Kidney (tissue), 22 donors: ENCODE measurements at places on chromosomes 3 and 15.

DNA sequence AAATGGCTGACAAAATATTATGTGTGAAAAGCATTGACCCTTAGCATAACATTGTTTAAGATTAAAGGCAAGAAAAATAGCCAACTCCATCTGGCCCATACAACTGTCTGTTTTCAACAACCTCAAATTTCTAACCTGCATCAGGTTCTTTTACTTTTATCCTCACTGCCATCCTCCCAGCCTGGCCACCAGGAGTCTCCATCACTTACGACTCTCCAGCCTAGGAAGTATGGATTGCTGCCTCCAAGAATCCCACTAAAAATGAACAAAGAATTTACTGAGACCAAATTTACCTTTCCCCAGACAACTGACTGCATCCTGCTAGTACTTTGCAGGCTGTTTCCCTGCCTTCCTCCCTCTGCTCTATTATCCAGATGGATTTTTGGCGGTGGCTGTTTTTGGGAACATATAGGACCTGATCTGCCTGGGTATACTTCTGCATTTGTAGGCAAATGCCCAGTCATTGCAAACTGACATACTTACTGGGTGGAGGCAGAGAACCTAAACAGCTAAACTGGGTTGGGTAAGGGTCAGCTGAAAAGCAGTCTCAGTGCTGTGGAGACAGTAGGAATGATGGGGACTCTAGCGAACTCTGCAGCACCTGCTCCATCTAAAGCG, 144.2 kb downstream of the GHSR start:
- no peak for DNase-seq

DNA sequence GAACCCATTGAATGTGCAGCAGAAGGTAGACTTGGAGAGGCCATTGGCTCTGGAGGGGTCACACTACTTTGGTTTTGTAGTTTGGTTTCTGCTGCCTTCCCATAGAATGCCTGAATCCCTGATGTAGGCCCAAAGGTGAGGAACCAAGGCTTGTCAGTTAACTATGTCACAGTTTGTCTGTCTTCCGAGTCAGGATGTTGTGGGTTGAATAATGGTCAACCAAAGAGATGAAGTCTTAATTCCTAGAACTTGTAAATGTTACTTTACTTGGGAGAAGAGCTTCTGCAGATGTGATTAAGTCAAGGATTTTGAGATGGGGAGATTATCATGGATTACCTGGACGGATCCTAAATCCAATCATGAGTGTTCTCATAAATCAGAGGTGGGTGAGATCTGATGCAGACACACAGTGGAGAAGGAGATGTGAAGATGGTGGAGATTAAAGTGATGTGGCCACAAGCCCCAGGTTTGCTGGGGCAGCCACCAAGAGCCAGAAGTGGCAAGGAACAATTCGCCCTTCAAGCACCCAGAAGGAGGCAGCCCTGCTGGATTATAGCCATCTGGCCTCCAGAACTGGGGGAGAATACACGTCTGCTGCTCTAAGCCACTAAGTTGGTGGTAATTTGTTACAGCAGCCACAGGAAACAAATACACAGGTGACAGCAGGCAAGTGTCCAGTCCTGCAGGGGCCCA, 2.3 kb upstream of the CCR8 start:
- DNase-seq = no peak

DNA sequence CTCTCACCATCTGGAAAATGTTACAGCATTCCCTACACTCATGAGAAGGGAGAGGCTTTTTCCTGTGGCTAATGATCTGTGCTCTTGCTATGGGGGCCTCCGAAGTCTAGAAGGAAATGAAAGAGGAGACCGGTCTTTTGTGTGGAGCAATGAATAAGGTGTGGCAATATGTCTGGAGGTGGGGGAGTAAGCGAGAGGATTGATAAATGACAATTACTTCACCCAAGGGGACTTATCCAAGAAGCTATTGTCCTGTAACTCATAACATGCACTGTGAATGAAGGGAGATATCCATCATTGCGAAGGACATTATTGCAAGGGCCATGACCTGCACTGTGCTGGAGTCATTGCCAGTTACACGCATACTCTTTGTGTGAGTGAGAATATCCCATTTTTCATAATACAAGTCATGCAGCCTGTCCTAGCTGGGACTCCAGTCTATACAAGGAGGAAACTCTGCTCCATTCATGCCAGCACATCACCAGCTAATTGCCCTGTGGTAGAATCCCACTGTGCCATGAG, 37.7 kb upstream of the SYNPR start:
- DNase-seq = no peak

DNA sequence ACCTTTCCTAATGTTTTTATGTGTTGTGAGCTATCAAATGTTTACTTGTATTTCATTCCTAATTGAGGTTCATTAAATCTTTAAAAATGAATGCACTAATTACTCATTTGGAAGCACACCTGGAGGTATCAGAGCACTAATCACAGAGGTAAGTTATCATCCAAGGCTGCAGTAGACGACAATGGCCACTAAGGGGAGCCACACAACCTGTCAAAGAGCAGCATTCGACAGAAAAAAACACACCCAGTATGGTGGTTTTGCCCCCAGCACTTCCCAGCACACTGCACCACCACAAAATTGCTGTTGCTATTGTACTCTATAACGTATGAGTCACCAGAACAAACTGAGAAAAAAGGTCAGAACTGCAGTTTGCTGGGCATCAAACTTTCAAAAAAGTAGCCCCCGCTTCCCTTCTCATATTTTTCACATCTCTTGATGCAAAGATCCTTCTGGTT, 205.9 kb upstream of the IGF1R start:
- peak; percentile 83 for DNase-seq

DNA sequence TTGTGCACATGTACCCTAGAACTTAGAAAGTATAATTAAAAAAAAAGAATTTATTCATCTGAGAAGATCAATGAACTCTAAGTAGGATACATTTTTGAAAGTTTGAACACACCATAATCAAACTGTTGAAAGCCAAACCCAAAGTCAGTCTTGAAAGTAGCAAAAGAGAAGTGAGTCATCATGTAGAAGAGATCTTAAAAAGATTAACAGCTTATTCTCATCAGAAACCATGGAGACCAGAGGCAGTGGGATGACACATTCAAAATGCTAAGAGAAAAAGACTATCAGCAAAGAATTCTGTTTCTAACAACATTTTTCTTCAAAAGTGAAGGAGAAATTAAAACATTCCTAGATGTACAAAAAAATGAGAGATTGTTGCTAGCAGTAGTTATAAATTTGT, 60.7 kb downstream of the TIMP4 start:
- DNase-seq = no peak

- no peak for DNase-seq
These were observed 102.5 kb downstream of the MESD start for GRCh38 chr15:80887148-80887547.

DNA sequence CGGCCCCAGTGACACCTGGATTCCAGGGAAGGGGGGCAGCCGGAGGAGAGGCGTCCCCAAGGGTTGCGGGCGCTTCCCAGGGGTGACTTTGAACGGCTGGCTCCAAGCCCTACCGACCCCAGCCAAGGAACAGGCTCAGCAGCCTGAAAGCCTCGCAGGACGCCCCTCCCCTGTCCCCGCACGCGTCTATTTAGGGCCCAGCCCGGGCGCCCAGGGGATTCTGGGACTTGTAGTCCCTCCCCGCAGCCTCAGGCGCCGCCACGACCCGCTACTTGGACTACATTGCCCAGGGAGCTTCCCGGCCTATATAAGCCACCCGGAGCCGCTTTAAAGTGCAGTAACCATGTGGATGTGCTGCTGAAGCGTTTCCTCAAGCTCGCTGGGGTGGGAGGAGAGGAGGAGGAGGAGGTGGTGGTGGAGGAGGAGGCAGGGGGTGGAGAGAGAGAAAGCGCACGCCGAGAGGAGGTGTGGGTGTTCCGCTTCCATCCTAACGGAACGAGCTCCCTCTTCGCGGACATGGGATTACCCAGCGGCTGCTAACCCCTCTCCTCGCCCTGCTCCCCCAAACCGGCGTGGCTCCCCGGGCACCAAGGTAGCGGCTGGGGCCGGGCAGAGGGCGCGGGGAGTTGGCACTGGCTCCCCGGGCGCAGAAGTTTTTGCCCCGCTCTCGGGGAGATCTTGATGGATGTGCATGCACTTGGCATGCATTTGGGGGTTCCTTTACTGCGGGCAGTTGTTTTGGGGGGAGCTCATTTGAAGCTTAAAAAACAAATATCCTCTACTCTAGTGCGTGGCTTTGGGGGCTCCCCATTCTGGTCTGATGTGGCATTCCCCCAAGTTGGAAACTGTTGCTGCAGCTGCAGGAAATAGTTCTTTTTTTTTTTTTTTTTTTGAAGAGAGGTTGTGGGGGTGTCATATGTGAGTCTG, at the start of gene ITPR1:
TSS of gene ITPR1 (plus strand) at position 335 of the 927 bp plus-strand sequence. CDS start 23,144 bp downstream, outside the sequence.
- DNase-seq = peak; percentile 100

GRCh38 chr3:15470849-15471248, 43.5 kb downstream of the EAF1 start:
- DNase-seq = no peak

DNA sequence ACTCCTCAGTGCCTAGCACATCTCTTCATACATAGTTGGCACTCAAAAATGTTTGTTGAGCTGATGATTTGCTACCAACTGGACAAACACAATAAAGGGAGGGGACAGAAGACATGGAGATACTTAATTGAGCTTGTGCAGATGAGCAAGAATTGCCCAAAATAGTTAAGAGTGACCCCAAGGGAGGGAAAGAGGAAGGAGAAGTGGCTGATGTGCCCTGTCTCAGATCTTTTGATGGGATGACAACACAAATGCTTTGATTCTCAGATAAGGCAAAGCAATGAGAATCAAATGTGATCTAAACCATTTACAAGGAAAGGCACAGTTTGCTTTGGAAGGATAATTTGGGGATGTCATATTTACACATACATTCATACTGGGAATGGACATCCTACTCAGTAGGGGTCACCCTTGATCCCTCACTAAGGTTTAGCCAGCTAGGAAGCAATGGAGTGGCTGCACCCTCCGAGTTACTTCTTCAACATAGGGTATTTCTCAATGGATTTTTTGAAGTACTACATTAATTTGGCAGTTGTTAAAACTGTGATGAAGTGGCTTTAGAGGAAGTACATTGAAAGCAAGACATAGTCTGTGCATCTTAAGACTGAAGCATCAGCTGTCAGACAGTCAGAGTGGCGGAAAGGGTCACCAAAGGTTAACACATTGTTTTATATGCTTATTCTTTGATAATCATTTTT, 21.9 kb upstream of the SSR3 start:
- no peak for DNase-seq

DNA sequence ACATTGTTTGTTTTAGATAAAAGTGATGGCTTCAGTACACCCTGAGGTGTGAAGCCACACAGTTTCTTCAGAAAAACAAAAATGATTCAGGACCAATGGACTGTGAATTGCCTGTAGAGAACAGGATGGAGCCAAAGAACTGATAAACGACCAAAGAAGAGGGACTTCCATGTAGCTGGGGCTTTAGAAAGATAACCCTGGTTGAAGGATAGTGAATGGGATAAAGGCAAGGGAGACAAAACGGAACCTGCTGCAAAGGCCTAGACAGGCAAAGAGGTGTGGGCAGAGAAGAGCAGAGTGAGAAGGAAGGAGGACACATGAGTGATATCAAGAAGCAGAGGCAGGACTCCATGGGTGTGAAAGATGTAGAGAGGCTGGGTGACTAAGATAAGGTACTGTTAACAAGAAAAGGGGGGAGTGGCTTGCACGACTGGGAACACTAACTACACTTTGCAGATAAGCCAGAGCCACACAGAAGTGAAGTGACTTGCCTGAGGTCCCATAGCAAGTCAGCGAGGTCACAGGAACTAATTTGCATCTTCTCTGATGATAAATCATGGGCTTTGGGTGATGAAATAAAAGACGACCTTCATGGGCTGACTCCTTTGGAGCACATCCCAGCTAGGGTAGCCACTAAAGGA, 44.3 kb downstream of the RAB6B start:
- DNase-seq = no peak

DNA sequence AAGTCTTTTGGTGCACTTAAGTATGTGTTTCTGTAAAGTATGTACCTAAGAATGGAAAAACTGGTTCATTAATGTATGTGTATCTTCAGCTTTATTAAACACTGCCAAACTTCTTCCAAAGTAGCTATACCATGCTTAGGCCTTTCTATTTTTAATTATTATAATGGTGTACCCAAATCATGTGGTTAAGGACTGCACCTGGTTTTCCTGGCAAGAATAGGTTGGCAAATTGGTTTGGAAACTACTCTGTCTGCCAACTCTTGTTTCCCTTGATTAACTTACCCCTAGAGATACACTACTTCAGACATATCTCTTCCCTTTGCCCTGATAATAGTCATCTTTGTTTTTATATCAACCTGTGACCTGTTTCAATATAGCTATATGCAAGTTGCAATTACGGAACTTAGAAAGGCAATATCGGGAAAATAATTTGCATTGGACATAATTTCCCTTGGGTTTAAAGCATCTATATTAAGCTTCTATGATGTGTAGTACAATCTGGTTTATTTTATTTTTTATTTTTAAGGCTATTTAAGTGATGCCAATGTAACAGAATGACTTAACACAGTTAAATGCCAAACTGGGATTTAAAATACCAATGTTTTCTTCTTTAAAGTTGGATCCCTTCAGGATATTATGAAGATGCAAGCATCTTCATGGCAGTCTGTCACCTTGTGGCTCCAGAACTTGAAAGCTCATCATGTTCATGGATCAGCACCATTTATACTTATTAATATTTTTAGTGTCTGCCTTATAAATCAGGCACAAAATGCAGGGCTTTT, 40.6 kb upstream of the TMEM108 start:
- DNase-seq = no peak

DNA sequence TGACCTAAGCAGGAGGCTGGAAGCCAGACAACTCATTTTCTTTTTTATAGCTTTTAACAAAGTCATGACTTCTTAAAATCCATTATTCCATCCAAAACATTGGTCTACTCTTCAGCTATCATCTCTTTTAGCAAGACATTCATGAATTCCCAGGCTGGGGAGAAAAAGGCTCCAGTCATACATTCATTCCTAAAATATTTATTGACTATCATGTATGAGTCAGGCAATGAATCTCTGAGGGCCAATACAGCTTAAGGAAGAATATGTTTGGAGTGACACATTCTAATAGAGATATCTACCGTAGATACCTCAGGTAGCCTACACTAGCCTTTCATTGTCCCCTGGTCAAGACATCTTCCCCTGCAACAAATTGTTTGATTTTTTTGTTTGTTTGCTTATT, 196.4 kb upstream of the NANOGP8 start:
- no peak for DNase-seq

GRCh38 chr3:33395900-33396299, 44.3 kb downstream of the UBP1 start:
- no peak for DNase-seq

DNA sequence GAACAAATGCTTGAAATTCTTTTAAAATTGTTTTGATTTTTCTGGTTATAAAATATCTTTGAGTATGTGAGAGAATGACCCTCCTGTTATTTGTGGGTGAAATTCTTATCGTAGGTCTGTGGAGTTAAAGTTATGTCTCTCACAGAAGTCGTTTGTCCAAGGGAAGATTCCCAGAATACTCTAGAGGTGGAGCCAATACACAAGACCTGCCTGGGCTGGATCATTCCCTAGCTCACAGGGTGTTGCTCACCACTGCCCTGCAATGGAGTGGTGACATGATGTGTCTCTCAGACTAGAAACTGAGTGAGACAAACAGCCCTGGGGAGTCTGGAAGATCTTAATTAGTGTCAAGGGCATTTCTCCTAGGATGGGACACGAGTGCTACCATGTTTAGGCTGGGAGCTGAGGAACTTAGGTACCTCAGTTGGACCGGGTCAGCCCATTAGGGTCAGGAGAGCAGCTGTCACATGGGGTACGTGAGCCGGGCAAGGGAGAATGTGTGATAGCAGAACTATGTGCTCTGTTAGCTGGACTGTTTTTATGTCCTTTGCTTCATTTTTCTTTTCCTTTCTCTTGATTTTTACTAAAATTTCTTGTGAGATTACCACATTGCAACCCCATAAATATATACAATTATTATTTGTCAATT, 53.6 kb upstream of the MYO5C start:
- no peak for DNase-seq

- no peak for DNase-seq
These were observed 9.7 kb upstream of the GATA2 start for GRCh38 chr3:128502712-128503111.
